ENCODE measurements at places on chromosomes 12 and 14.

GRCh38 chr14:64692189-64692985 lies 11.8 kb upstream of the PLEKHG3 start:
- no peak for DNase-seq

GRCh38 chr12:56616244-56616643 lies 13.9 kb downstream of the BAZ2A start:
- DNase-seq = no peak

- no peak for DNase-seq
These were observed 296.0 kb downstream of the RMST start for GRCh38 chr12:97758586-97758985.

DNA sequence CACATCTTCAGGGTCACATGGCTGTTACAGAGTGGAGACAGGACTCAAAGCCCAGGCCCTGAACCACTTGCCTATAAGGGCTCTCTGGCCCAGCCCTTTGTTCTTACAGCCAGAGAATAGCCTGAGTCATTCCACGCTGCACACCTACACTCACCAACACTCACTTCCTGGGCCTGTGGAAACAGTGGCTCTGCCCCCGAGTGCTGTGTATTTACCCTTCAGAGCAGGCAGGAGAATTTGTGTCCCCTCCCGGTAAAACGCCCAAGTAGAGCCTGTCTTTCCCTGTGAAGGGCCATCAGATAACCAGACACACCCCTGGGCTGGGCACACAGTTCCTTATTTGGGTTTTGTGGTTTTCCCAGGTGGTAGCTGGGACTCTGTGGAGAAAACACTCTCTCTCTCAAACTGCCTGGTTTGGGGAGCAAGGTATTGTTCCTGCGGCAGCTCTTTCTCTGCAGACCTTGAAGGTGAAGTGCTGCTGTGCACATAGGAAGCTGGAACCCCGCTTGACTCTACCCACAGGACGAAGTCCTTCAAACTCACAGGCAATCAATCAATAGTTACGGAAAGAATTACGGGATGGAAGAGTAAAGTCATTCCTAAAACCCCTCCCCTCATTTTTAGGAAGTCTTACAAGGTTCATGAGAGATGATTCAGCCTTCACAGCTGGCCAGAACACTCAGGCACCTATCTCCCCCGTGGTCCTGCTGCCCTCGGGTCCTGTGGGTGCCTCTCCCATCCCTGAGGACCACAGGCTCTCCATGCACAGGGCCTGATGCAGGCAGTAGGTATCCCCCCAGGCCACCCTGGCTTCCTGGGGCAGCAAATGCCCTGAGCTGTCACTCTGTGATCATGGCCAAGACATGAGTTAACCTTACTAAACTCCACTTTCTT lies 20.3 kb downstream of the FIGNL2 start:
- peak; percentile 67 for DNase-seq

- DNase-seq = peak; percentile 72
These were observed at the start of the genes AKAP3 and NDUFA9 for GRCh38 chr12:4648501-4649357. TSS of gene AKAP3 (minus strand) at chr12:4649051. CDS start at chr12:4638196, 10,855 bp downstream. TSS of gene NDUFA9 (plus strand) at chr12:4649114. CDS start at chr12:4649127, 13 bp downstream.

DNA sequence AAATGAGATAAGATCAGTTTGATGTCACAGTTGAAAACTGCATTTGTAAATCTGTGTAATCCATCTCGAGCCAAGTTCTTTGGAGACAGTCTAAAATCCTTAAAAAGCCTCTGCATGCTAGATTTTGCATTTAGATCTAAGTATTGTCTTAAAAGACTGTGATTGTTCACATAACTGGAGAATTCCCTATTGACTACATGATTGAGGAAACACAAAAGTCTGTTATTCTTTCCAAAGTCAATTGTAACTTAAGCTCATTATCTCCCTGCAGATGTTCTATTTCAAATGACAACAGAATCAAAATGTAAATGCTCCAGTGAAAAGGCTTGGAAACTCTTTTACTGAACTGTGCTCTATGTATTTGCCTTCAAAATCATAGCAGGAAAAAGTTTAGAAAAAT lies 77.8 kb downstream of the MYF5 start:
- no peak for DNase-seq

Measured in stimulated activated CD8-positive, alpha-beta memory T cell treated with anti-CD3 and anti-CD28 coated beads, Interleukin-15, amount 100 ng/mL, for 48 hours (primary cell).